ENCODE measurements at places on chromosomes 2 and 18.

DNA sequence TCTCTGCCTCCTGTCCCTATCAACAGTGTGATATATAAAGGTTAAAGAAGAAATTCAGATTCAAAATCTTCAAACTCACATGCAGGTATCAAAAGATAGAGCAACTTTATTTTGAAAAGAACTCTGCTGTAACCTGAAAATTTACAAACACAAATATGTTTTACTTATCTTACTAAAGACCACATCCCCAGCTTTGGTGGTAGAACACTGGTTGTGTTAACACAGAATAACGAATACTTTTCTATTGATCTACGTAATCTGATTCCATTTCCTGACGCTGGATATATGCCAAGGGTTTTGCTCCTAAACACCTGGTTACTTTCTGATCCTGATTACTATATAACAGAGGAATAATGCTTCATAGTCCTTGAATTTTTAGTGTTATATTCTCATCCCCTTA lies 23.1 kb upstream of the SLC39A10 start:
- no peak for DNase-seq

DNA sequence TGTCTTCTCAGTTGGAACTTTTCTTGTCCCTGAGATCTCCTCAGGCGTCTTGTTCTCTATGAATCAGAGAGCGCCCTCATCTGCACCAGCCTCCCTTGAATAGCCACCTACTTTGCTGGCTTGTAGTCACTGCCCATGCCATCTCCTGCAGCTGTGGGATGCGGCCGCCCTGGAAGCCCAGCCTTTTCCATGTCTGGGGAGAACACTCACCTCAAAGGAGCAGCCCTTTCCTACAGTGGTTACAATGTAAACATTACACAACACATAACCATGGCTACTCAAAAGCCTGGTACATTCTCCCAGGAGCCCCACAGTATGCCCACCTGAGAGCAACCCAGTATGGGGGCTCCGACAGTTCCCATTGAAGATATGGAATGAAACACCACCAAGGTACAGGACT lies 351.0 kb downstream of the EN1 start:
- DNase-seq, result no peak

DNA sequence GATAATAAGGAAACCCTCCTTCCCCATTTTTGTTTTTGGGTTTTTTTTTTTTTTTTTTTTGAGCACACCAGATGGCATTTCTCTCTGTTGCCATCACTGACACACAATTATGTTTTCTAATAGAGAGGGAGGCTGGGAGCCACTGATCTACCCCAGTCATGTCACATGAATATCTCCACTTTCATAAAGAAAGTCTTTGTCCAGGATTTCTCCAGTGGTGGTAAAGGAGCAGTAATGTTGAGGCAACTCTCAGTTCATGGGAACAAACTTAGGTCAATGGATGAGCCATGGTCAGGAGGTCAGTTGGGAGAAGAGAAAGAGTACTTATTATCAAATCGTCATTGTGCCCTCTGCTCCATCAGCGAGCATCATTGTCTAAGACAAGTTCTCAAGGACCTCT lies 603.7 kb downstream of the ARHGAP15 start:
- no peak for DNase-seq

DNA sequence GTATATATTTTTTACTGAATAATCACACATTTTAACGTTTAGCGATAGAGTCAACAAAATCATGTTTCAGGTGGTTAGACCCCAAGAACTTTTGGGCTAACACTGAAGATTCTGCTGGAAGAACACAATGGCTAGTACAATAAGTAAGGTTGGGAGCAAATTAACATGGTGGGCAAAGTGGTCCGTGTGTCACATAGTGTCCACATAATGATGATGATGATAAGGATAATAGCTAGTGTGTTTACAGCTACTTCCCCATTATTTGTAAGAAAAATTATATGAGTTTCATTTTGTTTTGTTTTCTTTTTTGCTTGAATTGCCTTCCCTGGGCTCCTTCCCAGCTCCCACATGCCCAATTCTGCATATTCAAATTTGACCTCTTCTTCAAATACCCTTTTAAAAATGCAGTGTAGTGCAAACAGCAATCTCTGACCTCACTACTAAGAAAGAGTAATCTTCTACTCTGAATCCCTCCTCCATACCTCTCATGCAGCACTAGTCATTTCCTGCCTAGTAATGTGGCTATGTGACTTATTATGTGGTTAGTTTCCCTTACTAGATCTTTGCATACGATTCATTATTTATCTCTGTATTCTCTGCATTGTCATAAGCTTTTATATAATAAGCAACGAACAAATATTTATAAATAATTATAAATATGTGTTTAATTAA lies 16.9 kb upstream of the VPS54 start:
- peak; percentile 82 for DNase-seq

- no peak for DNase-seq
These were observed 83.9 kb upstream of the ODC1 start for GRCh38 chr2:10531874-10532637.

- DNase-seq, result peak; percentile 13
These were observed 57.3 kb upstream of the SULT1C3 start for GRCh38 chr2:108182489-108182888.

- DNase-seq, result no peak
These were observed 4.6 kb downstream of the TXNL4A start for GRCh38 chr18:79983793-79984192.

DNA sequence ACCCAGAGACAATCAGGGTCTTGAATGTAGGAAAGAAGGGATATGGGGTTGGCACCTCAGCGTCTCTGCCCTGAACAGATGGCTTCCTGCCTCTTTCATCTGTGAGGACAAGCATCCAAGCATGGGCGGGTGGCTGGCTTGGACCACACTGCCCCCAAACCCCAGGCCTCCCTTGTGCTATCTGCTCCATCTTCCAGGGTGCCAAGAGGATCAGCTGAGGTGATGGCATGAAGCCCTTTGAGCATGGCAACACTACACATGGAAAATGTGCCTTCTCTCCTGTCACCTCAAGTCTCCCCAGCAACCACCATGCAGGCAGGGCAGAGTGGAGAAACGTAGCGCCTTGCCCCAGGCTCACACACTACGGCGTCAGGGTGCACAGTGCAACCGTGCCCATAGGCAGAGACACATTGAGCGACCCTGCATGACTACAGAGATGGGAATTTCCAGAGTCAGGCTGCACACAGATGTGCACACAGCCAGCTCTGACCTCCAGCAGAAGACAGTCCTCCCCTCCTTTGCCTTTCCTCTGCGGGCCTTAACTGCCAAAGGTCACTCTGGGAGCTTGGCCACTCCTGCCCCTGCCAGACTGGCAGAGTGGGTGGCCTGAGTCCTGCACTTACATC lies 1.5 kb downstream of the KCNIP3 start:
- no peak for DNase-seq

DNA sequence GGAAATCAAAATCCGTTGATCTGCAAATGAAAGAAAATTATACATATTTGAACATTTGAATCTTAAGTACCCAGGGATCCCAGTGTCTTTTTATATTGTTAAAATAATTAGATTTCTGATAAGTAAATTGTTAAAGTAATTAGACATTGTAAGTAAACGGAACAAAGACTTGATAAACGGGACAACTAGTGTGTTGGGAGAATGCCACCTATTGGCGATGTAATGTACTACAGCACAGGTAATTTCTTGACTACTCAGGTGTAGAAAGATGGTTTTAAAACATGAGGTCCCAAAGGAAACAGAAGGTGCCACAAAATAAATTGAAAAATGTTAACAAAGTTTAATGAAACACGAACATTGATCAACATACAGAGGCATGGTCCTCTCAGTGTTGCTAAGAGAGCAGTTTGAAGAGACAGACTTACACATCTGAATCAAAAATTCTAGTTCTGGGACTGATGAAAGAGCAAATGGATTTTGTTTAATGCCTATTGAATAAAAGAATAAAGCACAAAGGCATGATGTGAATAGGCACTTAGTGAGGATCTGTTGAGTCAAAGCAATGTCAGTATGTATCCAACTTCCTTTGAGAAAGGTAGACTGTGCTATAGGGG lies 103.4 kb upstream of the RASGRP3 start:
- DNase-seq, result no peak

GRCh38 chr2:133717497-133717896 lies 149.2 kb upstream of the NCKAP5 start:
- peak; percentile 59 for DNase-seq

Measured in fibroblast of skin of back (primary cell).